ENCODE measurements at places on chromosomes 4 and X.

DNA sequence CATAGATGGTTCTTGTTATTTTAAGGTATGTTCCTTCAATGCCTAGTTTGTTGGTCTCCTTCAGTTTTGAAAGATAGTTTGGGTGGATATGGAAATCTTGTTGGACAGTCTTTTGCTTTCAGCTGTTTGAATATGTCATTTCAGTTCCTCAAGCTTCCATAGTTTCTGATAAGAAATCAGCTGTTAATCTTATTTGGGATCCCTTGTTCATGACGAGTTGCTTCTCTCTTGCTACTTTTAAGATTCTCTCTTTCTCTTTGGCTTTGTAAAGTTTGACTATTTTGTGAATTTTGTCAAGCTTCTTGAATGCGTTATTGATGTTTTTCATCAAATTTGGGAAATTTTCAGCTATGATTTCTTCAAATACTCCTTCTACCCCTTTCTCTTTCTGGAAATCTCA, 129.5 kb downstream of the GNL3L start:
- no peak for DNase-seq

DNA sequence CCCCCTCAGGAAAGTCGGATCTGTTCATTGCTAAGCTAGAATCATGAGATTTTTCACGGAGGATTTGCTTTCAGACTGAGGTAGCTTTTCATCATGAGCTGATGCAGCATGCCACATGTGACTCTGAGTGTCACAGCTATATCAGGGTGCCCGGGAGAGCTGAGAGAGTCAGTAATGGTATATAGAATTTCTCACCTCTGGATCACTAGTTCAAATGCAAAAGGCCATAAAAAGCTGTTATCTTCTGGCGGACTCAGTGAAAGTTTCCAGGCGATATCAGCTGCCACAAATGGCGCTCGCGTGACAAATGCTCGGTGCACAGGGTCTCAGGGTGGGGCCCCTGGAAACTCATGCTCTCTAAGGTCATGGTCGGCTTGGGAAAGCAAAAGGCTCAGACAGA, 150.1 kb downstream of the DHX15 start:
- no peak for DNase-seq

DNA sequence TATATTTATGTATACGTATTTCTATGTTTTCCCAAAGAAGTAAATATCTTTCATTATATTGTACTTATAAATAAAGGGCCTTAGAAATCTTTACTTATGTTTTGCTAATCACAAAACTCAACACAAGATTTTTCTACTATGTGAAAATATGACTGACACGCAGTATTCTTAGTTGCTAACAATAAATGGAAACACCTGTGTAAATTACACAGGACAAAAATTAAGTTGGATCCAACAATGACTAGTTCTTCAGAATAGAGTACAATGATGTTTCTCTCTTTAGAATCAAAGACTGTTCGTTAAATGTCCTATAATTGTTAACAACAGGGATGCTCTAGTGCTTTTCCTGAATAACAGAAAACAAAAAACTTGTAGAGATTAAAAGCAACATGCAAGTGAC, 96.1 kb downstream of the PPP3CA start:
- DNase-seq = no peak

GRCh38 chr4:164056426-164057142, 562.1 kb downstream of the TMA16 start:
- no peak for DNase-seq

GRCh38 chr4:56840559-56840958, 19.1 kb upstream of the SPINK2 start:
- no peak for DNase-seq

GRCh38 chr4:170234800-170235199, 145.0 kb upstream of the AADAT start:
- DNase-seq = no peak

DNA sequence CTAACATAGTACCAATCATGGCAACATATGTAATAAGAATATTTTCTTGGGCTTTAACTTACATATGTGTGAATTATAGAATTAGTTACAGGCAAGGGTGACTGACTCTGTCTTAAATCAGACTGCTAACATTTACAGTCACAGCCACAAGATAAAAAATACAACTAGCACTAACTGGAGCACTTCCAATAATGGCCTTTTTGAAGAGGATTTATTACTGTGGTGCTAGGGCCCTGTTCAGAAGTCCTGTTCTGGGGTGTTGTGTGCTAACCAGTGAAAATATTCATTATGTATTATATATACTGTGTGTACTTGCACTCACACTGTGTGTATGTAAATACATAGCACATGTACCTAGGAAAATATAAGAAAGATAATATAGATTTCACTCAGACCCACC, 1611.2 kb downstream of the PCDH18 start:
- DNase-seq = no peak

- no peak for DNase-seq
Measured at GRCh38 chr4:143531380-143531779, 17.9 kb downstream of the SMARCA5 start.

DNA sequence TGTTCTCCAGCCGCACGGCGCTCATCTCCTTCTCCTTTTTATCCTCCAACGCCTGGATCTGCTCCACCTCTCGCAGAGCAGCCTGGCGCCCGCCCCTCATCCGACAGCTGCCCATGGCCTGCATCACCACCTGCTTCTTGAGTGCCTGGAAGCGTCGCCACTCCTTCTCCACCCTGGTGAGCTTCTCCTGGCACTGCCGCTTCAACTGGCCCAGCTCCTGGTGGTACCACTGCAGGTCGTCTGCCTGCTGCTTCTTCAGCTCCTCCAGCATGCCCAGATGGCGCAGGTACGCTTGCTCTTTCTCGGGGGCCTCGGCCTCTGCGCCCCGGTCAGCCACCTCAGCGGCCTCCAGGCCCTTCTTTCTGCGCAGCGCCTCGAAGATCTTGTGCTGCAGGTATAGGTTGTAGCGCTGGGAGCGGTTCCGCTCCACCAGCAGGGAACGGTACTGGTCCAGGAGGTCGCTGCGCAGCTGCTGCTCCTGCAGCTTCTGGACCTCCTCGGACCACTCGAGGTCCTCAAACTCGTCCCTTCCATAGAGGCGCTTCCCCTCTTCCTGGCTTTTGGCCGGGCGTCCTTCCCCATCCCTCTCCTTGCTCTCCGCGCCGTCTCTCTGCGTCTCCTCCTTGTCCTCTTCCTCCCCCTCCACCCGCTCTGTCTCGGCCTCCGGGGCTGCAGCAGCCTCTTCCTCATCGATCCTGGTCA, 1.2 kb upstream of the TADA2B start:
- no peak for DNase-seq

- no peak for DNase-seq
Measured at GRCh38 chr4:178599521-178599920, 1157.3 kb upstream of the AGA start.

- DNase-seq = no peak
Measured at GRCh38 chr4:171334549-171334948, 478.7 kb upstream of the GALNTL6 start.

DNA sequence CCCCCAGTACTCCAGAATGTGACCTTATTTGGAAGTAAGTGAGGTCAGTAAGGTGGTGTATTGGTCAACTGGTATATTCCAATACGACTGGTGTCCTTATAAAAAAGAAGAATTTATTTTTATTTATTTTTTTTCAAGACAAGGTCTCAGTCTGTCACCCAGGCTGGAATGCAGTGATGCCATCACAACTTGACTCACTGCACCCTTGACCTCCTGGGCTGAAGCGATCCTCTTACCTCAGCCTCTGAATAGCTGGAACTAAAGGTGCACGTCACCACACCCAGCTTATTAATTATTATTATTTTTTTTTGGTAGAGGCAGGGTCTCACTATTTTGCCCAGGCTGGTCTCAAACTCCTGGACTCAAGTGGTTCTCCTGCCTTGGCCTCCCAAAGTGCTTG, 115.1 kb upstream of the PITX2 start:
- no peak for DNase-seq

DNA sequence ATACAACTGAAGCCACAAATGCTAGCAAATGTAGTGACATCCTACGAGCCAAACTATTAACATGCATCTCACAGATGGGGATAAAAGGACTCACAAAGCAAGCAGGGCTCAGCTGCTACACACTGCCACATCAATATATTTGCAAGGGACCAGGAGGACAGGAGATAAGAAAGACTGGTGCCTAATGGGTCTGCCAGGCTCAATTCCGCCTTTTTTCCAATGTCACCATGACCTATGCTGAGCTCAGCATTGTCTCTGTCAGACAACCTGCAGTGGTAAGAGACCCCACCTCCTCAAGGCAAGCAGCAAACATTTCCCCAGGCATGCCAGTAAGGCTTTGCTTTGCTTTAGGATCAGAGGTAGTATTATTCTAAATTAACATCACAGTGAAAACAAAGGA, 435 bp downstream of the DCX start:
- no peak for DNase-seq

- no peak for DNase-seq
Measured at GRCh38 chrX:50075630-50076339, 125.0 kb downstream of the AKAP4 start.

GRCh38 chr4:38757945-38758600, 24.7 kb downstream of the TLR10 start:
- DNase-seq = no peak

DNA sequence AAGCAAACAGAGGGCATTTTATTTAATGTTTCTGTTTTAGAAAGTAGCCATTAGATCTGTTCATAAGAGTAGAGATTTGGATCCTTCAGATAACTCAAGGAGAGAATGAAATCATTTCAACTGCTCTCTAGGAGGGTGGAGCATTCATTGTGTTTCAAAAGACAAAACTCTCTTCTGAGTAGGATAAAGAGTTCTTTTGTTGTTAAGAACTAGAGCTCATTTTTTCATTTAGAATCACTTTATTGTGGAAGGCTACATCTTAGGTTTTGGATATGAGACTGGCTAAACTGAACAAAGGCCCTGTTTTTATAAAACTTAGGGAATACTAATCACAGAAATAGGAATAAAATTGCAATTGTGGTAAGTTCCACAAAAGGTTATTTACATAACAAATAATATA, 193.9 kb upstream of the PCDH10 start:
- DNase-seq = no peak

GRCh38 chr4:82710197-82710929, 88.2 kb downstream of the SCD5 start:
- DNase-seq = no peak

DNA sequence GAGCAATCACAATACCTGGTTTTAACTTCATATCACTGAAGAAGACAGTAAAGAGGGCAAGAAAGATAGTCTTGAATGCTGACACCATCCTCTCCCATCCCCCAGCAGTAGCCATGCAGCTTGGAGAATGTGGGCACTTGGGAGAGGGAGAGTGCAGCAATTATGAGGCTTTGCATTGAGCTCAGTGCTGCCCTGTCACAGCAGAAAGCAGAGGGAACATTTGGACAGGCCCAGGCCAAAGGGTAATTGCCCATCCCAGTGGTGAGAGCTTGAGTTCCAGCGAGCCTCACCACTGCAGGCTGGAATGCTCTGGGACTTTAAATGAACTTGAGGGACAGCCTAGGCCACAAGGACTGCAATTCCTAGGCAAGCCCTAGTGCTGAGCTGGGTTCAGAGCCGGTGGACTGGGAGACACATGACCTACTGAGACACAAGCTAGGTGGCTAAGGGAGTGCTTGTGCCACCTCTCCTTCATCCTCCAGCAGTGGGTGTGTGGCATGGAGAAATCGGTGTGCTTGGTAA, 36.3 kb downstream of the CORIN start:
- DNase-seq = no peak

- DNase-seq = no peak
Measured at GRCh38 chr4:168569066-168569930, 72.4 kb downstream of the PALLD start.

DNA sequence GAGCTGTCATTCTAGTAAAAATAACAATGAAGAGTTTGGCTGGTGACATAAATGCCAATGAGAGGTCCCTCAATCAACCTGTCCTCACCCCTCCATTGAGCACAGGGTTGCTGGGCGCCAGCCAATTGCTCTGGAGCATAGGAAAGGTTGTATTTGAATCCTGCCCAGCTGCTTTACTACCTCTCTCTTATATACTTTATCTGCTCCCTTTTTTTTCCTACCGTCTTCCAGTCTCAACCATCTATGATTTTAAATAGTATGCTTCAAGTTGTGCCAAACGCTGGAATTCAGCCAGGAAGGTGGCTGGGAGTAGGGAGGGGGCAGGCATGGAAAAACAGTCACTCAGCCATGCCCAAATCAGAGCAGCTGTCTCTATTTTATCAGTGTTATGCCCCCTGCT, 153.8 kb downstream of the NR3C2 start:
- DNase-seq = no peak

DNA sequence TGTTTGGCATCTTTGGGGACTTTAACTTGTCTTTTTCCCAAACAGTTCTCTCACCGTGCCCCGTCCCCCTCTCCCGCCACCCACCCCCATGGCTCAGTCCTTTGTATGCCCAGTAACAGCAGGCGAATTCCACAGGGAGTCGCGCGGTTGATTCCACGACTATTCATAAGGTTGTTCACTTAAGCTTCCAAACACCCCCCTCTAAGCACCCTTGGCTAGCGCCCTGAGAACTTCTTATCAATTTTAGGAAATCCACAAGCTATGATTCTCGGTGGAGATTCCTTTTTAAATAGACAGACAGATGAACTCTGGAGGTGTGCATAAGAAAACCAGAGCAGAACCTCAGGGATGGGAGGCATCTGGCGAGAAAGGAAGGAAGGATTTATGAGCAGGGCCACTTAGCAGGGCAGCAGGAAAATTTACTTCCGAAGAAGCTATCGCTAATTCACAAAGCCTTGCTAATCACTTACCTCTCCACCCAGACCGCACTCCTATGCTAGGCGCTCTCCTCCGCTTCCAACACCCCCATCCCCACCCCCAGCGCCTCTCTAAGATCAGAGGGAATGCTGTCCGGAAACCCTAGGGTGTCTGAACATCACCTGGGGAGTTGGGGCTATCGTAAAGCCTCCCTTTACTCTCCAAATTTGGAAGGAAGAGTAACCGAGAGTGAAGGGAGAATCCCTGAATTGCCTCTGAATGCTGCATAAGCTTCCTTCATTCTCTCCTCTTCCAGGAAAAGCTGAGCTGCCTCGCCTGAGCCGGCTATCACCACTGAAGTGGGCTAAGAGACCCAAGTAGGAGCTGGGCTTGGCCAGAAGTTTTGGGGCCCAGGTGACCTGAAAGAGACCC, 1.7 kb downstream of the UNC5C start:
- no peak for DNase-seq
